ENCODE measurements at places on chromosomes 4 and X.
A peak's percentile ranks its signal among the peaks of the same experiment; 100 is the strongest.

GRCh38 chr4:119629142-119629471, 503 bp upstream of the PDE5A start:
- no peak for DNase-seq

DNA sequence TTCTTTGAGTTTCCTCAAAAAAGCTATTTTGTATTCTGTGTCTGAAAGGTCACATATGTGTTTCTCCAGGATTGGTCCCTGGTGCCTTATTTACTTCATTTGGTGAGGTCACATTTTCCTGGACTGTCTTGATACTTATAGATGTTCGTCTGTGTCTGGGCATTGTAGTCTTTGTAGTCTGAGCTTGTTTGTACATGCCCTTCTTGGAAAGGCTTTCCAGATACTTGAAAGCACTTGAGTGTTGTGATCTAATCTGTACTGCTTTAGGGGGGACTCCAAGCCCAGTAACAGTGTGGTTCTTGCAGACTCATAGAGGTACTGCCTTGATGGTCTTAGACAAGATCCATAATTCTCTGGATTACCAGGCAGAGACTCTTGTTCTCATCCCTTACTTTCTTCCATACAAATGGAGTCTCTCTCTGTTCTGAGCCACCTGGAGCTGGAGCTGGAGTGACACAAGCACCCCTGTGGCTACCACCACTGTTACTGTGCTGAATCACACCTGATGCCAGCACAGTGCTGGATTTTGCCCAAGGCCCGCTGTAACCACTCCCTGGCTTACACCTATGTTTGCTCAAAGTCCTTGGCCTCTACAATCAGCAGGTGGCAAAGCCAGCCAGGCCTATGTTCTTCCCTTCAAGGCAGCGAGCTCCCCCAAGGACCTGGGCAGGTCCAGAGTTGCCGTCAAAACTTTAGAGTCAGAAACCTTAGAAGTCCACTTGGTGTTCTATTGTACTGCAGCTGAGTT, 72.3 kb upstream of the EFHC2 start:
- no peak for DNase-seq

GRCh38 chrX:74023203-74023602, 280.8 kb upstream of the ZCCHC13 start:
- DNase-seq: no peak

GRCh38 chr4:4555916-4556315, 14.1 kb upstream of the STX18 start:
- no peak for DNase-seq

DNA sequence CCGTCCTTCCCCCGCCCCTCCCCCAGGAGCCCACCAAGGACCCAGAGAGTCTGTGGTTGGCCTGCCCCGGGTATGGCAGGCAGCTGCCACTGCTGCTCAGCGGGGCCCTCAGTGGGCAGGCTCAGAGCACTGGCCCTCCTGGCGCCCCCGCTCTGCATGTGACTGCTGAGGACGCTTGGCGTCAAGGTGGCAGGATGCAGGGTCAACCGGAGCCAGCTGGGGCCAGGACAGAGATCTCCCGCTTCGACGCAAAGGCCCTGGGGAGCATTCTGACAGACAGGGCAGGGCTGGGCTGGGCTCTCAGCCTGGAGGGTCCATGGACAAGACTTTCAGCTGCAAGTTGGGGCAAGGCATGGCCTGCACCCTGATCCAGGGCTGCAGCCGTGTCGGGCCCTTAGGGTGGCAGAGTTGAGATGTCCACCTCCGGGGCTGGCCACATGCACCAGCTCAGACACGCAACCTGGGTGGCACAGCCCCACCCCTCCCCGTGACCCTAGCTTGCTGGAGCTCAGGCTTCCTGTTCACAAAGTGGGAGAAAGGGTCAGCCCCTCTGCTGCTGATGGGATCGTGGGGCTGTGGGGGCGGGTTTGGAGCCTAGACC, 30.3 kb downstream of the LRPAP1 start:
- no peak for DNase-seq

DNA sequence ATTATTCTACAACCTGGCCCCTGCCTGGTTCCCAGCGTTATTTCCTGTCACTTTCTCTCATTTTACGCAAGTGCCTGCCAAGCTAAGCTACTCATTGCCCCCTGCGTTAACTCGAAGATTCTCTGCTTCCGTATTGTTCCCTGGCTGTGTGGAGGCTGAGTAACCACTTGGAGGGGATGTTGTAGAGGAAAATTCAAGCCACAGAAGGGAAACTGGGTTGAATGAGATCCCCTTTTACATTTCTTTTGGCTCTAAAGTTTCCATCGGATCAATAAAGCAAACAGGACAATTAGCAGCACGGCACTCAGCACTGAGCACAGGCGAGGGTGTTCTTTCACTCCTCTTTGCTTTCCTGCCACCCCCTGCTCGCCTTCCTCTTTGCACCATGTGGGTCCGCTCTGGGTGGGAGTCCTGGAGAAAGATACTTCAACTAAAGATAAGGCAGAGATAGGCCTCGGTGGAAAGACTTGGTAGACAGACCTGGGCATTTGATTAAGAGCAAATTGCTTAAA, 4.2 kb upstream of the TMSB4X start:
- peak; percentile 76 for DNase-seq

DNA sequence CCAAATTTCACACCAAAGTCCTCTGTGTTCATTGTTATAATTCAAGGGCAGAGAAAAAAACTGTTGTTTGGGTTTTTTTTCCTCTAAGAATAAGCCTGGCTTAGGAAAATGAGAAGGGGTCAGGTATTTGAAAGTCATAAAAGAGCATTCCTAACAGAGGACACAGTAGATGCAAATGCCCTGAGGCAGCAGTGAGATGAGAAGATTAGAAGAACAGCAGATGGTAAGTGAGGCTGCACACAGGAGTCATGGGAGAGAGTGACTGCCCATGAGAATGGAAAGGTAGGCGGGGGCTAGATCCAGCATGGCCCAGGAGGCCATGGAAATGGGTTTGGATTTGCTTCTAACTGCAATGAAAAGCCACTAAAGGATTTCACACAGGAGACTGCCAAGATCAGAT, 107.5 kb upstream of the RBPJ start:
- no peak for DNase-seq

DNA sequence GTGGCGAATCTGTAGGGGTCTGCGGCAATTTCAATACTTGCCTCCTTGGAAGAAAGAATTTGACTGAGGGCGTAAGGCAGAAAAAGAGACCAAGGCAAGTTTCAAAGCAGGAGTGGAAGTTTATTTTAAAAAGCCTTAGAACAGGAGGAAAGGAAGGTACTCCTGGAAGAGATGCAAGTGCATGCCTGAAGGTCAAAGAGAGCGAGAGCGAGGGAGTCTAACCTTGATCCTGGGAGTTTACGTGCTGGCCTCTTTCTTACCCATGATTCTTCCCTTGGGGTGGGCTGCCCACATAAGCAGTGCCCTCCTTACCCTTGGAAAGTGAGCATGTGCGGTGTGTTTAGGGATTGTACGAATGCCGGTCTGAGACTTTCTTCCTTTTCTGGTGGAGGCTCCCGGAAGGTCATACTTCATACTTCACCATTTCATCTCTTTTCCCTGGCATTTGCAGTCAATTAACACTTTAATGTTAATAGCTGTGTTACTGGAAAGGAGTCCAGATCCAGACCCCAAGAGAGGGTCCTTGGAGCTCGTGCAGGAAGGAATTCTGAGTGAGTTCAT, 40.0 kb downstream of the ARSD start:
- DNase-seq: no peak

GRCh38 chrX:103817502-103817901, 14.6 kb downstream of the RAB9B start:
- DNase-seq: no peak

DNA sequence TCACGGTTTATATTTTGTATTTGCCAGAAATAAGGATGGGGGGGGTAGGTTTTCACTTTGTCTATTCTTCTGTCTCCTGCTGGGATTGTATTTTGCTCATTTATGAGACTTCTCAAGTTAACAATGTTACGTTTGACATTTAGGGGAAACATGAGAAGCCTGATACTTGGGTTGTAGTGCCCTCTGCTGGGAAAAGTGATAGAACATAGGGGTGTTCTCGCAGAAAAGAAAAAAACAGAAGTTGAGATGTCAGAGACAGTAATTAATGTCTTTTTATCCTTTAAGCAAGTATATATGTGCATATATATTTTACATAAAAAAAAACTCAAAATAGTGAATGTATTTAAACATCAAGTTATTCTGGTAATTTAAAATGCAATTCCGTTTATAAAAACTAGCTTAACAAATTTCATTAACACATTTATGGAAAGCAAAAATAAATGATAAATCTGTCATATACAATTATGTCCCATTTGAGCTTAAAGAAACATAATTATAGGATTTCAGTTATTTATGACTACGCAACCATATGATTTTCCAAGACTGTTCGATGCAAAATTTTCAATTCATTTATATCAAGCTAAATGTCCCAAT, 46.0 kb upstream of the TMPRSS11F start:
- DNase-seq: peak; percentile 24

DNA sequence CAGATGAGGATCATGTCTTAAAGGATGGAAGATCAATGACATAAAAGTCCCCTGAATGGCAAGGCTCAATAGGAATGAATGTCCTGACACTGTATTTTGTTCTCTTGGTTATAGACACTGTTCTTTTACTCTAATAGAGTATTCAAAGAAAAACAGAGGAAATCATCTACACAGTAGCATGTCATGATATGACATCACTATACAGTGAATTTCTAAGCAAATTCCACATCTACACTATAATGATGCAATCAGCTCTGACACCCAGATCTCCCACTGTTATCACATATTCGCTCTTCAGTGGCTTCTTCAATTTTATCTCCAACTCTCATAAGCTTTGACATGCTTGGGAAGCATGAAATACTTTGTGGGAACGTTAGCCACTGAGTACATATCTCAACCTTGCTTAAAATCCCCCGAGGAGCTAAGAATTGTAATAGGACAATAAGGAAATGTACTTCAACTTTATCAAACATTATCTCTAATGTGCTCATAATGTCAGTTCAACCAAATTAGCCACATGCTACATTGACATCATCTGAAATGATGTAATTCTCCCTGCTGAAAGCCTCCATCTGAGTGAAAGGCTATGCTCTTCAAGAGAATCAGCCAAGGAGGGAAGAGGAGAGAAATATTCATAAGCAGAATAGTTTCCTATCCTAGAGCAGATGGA, 139.6 kb upstream of the PTCHD1 start:
- DNase-seq: no peak

DNA sequence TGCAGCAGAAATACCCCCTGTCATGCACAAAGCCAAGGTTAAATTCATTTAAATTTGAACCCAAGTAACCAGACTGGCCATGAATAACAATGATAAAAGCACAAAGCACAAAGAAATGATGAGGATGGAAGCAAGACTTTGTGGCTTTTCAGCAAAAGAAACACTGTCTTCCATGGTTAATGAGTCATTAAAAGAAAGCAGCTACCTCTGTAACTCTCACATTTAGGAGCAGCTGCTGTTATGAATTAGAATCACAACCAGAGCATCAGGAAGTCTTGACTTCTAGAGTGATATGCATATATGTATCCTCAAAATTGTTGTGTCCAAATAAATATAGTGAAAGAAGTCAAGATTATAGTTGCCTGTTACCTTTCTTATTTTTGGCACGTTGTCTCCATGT, 70.7 kb upstream of the RPS6KA6 start:
- DNase-seq: no peak

GRCh38 chrX:147351644-147352043, 537.1 kb upstream of the CXorf51A start:
- DNase-seq: no peak

DNA sequence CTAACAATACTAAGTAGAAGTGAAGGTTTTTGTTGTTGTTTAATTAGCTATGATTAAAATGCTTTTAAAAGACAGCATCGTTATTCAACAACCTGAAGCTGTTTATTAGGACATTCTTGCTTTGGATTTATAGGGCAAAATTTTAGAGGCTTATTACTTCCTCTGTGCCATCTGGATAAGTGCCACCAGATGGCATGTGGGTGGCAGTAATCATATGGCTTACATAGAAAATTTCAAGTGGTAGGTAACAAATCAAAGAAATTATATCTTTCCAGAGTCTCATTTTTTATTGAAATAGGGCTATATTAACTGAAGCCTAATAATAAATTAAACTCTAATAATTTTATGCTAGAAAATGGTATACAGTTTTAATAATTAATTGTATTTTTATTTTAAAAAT, 83.3 kb upstream of the HTR2C start:
- DNase-seq: no peak

DNA sequence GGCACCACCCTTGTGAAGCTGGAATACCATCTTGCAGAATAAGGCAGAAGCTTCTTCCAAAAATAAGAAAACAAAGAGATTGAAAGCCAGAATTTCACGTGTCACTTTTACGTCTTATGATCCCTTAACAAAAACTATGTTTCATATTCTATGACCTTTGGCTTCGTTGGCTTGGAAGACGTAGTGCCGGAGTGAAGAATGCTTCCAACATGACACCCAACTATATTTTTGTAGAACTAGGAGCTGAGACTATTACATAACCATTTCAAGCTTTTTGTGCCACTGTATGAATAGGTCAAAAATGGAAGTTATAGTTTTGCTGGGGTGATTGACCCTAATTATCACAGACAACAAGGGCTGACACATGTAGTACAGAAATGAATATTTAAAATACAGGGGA, 996.2 kb downstream of the ADGRL3 start:
- no peak for DNase-seq

GRCh38 chrX:56787734-56788152, 58.7 kb downstream of the NBDY start:
- DNase-seq: peak; percentile 8

DNA sequence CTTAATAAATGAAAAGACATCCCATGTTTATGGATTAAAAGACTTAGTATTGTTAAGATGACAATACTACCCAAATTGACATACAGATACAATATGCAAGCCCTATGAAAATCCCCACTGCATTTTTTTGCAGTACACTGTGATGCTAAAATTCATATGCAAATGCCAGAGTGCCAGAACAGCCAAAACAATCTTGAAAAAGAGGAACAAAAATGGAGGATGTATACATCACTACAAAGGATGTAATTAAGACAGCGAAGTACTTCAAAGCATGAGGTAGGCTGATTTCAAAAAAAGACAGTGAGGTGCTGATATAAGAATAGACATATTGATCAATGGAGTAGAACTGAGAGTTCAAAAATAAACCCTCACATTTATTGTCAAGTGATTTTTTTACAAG, 47.3 kb downstream of the SATL1 start:
- no peak for DNase-seq

GRCh38 chrX:114924423-114924822, 93.0 kb downstream of the IL13RA2 start:
- DNase-seq: no peak

DNA sequence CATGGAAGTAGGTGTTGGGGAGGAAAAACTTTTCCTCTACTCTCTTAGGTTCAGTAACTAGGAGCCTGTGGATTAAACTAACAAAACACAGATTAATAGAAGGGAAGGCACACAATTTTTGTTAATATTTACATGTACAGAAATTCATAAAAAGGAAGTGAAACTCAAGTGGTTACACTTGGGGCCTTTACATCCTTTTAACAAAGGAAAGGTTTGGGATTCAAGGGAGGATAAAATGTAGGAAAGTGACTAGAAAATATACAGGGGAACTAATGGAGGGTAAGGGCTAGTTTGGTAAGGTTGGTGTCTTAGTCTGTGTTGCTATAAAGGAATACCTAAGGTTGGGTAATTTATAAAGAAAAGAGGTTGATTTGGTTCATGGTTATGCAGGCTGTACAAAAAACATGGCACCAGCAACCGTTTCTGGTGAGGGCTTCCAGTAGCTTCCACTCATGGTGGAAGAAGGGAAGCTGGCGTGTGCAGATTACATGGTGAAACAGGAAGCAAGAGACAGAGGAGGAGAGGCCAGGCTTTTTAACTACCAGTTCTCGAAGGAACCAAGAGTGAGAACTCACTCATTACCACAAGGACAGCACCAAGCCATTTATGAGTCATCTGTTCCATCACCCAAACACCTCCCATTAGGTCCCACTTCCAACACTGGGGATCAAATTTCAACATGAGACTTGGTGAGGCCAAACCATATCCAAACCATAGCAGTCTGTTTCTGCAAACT, 124.4 kb downstream of the CHRDL1 start:
- DNase-seq: no peak
